GF-D8 (cell line): ENCODE measurements at places on chromosomes 13 and 19.

DNA sequence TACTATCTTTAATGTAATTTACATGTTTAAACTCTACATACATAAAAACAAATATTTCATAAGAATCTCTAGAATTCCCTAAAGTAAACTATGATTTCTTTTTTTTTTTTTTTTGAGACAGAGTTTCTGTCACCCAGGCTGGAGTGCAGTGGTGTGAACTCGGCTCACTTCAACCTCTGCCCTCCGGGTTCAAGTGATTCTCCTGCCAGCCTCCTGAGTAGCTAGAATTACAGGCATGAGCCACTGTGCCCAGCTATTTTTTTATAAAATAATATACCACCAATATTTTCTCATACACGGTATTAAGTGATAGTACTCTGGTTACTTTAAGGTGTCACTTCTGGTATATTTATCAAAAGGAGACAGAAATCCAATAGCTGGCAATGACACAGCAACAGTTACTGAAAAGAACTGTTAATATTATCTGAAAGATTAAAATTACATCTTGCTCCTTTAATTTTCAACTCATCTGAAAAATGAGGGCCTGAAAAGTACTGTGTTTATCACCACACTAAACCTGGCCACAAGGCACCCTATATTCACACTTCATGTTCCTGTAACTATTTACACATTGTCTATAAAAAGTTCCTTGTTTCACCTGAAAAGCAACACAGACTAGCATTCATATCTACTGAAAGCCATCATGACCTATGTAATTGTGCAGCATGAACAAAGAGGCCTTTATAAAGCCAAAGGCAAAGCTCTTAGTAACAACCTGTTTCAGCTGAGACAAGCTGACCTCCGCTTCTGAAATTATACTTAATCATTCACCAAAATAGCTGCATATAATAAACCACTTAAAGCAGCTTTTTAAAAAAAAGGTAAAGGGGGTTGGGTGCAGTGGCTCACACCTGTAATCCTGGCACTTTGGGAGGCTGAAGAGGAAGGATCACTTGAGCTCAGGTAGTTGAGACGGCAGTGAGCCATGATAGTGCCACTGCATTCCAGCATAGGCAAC lies 106.1 kb downstream of the SLC25A15 start:
- no peak for DNase-seq

DNA sequence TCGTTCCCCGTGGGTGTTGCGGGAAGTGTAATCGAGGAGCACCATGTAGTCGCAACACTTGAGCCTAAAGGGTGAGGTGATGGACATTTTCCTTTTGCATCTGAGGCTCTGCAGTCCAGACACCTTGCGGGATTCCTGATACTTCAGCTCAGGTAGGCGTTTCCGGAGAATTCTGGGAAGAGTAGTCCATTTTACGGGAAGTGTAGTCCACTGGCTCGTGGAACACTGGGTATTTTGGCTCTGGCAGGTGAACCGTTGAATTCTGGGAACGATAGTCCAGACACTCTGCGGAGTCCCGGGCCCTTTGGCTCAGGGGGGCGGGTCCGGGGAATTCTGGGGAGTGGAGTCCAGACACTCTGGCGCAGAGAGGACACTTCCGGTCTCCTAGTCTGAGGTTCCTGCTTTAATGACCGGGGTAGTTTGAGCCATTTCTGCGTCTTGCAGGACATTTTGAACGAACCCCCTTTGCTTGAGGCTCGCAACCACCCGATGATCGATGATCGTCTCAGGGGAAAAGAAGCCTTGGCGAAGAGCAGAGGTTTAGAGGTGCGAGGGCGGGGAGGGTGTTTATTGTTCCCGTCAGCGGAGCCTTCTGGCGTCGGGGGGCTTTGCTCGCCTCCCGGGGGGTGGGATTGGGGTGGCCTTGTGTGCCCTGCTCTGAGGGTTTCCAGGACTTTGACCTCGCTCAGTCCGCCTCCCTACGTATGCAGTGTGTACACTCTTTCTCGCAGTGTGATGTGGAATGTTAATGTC lies at the start of gene ZNF223:
TSS of gene ZNF223 (plus strand) at position 387 of the 753 bp plus-strand sequence. CDS start 3,141 bp downstream, outside the sequence.
- DNase-seq: peak; percentile 28

- DNase-seq: no peak
Measured at GRCh38 chr19:42130254-42130573, 2.0 kb downstream of the POU2F2 start.

DNA sequence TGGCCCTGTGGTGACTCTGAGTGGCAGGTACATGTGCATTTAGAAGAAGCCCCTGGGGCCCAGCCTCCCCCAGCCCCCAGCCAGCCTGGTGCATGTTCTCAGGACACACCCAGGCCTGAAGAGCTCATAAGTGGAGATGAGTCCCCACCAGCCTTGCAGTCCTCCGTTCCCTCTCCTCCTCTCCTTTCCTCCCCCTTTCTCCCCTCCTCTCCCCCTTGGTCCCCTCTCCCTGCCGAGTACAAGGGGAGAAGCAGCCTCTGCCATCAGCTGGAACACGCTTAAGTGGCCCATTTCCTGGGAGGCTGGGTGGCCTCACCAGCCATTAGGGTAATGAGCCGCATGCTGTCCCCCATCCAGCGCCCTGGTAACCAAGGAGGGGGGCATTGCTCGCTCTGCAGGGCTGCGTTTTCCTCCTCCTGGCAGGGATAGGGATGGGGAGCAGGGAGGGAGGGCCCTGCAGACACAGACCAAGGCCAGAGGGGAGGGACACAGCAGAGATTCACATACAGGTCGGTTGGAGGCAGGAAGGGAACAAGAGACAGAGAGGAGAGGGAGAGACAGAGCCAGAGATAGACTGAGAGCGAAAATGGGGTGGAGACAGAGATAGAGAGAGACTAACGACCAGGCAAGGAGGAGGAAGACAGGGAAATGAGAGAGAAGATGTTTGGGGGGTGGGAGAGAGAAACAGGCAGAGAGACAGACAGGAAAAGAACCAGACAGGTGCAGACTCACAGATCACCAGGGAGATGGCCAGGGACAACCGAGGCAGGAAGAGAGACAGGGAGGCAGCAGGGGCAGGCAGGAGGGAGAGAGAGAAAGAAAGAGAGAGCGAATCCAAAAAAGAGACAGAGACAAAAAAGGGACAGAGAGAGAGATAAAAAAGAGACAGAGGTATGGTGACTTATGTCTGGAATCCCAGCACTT lies 19.3 kb upstream of the DPP9 start:
- no peak for DNase-seq

- no peak for DNase-seq
Measured at GRCh38 chr19:55454787-55455243, 6.6 kb downstream of the ISOC2 start.

- no peak for DNase-seq
Measured at GRCh38 chr19:2221918-2222317, 14.2 kb downstream of the PLEKHJ1 start.

DNA sequence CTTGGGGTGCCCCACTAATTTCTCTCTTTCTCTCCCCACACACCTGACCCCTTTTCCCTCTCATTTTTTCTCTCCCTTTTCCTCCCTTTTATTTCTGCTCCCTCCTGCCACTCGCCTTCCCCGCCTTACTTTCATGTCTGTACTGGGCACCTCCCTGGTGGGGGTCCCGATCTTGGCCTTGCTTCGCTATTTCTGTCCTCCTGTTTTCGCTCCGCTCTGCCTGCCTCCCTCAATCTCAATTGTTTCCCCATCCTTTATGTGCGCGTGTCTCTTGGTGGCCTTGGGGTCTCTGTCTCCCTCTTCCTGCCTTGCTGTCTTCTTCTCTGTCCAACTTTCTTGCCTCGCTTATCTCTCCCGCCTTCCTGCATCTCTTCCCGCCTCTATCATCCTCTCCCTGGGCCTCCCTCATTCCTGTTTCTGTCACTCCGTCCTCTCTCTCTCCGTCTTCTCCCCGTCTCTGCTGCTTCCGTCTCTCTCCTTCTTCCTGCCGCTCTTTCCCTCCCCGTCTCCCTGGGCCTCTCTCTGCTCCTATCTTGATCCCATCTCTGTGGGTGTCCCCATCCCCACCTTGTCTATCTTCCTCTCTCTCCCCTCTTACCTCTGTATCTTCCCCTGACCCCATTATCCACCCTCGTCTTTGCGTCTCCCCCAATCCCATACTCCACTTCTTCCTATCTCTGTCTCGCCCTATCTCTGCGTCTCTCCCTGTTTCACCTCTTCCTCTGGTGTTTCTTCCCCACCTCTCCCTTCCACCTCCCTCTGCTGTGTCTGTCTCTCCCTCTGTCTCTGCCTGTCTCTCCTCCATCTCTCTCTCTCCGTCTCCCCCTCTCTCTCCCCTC lies 4.0 kb downstream of the GRIN2D start:
- DNase-seq: no peak

DNA sequence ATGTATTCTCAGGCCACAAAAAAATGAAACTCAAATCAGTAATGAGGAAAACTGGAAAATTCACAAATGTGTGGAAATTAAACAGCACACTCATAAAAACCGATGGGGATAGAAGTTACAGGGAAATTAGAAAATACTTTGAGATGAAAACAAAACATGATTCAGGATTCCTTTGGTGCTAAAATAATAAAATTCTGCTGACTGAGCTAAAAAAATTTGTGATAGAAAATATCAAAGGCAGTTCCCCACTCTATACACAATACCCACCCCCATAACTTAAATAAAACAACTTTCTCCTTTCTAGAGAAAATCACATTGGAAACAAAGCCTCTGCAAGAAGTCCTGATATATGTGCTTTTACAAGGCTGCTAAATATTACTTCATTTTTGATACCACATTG lies 1.6 kb upstream of the ZNF233 start:
- DNase-seq: no peak

DNA sequence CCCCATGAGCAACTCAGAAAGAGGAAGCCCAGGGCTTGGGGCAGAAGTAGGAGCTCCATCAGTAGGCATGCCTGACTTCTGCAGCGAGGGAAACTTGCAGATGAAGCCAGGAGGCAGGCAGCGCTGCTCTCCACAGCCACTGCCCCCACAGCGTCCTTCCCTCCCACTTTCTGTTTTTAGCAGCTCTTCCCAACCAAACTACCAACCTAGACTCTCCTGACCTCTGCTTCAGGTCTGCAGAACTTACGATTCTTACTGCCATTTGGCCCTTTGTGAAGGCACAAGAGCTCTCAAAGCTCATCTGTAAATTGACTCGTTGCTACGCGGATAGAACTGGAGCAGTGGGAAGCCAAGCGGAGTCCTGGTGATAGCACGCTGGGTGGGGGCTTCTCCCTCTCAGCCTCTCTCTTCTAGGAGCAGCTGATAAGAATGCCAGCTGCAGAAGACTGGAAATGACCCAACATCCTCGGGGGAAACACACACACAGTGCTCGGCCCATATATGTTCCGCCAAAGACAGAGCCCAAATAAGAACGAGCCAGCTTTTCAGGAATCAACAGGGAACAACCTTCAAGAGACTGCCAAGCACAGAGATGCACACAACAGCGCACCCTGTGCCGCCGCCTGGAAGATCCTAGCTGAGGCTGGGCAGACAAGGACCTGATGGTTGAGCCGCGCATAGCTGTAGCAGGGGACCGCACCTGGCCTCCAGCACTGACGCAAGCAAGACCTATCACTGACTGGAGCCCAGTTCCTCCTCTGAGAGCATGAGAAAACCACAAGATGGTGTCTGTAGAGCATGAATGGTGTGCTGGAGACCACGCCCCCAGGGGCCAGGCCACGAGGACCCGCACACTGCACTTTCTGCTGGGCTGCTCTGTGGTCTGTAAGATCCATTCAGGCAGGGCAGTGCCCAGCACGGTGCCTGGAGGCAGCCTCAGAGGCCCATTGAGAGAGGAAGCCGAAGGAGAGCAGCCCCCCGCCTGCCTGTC lies 15.9 kb upstream of the SLC35E1 start:
- DNase-seq: peak; percentile 88

DNA sequence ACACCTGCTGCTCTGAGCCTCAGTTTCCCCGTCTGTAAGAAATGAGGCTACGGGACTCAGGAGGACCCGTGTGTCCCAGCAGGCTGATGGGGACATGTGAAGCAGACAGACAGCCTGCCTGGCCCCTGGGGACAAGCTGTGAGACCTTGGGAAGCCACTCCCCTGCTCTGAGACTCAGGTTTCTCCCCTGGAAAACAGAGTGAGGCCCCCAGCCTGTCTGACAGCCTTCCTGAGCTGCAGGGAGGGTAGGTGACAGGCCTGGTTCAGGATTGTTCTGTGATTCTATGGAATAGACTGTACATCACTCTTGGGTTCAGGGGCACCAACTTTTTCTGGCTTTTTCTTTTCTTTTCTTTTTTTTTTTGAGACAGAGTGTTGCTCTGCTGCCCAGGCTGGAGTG lies 2.9 kb upstream of the NTF4 start:
- DNase-seq: no peak

GRCh38 chr19:16133818-16134217 lies 9.7 kb upstream of the HSH2D start:
- DNase-seq: no peak

- peak; percentile 80 for DNase-seq
Measured at GRCh38 chr19:51531349-51532315, at the start of gene SIGLEC6. TSS of gene SIGLEC6 (minus strand) at chr19:51531670. CDS start at chr19:51531648, 22 bp downstream.

DNA sequence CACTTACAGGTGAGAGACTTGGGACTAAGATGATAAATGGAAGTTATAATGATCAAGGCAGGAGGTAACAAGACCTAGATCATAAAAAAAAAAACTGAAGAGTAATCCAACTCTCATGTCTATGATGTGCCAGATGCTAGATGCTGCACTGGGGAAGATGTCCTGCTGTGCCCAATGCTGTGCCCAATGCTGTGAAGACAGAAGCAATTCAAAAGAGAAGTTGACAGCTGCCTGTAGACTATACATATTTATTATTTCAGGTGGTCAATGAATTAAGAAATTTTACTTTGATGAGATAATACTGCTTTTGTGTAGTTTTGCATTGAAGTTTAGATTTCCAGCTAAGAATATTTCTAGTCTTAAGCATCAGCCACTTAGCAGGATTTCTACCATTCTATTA lies 21.5 kb downstream of the VWA8 start:
- DNase-seq: no peak

GRCh38 chr13:66353664-66354063 lies 876.5 kb downstream of the PCDH9 start:
- no peak for DNase-seq

DNA sequence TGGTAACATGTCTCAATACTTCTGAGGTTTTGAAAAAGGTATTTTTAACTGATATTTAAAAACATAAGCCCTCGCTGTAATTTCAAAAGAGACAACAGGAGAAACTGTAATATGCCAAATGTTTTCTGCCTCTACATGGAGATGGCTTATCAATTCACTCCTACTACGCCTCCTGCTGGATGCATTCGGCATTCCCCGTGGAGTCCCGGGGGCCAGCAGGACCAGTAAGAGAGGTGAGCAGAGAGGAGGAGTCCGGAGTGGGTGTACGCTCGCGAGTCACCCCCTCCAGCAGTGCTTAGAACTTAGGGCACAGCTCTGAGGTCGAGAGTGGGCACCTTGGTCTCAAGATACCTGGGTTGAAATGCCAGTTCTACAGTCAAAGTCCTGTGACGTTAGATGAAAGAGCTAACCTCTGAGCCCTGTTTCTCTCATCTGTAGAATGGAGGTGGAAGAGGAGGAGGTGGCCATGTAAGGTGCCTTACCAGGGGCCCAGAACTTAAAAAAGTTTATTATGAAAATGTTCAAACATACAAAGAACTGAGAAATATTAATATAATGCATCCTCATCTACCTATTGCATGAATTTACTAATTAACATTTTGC lies 110.2 kb downstream of the STK24 start:
- DNase-seq: no peak

GRCh38 chr19:45931055-45931454 lies 16.5 kb upstream of the NANOS2 start:
- no peak for DNase-seq

- DNase-seq: peak; percentile 8
Measured at GRCh38 chr19:15584541-15585115, 30.4 kb upstream of the CYP4F8 start.

- DNase-seq: no peak
Measured at GRCh38 chr13:105990256-105990958, 545.1 kb downstream of the EFNB2 start.
